Suppressor macrophage treated with lipopolysaccharide for 4 hours (primary cell): ENCODE measurements at places on chromosomes 7 and 10.

DNA sequence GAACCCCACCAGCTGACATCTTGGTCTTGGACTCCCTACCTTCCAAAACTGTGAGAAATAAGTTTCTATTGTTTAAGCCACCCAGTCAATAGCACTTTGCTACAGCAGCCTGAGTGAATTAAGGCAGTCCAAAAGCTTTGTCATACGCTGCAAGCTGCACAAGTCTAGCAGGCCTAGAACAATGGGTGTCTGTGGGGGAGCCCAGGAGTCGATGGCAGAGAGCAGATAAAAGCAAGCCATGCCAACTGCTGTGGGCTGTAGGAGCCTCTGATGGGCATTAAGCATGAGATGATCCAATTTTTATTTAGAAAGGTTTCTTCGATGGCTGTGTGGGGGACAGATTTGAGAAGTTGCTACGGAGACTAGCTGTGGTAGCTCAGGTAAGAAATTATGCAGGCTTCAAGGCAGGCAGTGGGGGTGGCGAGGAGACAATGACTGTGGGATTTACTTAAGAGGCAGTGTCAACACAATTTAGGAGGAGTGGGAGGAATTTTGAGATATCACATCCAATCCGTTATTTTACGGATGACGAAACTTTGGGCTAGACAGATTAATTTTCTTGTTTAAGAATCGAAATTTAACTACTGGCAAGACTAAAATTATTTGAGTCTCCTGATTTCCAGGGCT, 110.4 kb downstream of the NRCAM start:
- DNase-seq: no peak

GRCh38 chr10:132480356-132480755, 57.2 kb upstream of the INPP5A start:
- no peak for DNase-seq

GRCh38 chr10:123781324-123781900, 110.2 kb downstream of the CPXM2 start:
- DNase-seq: no peak

DNA sequence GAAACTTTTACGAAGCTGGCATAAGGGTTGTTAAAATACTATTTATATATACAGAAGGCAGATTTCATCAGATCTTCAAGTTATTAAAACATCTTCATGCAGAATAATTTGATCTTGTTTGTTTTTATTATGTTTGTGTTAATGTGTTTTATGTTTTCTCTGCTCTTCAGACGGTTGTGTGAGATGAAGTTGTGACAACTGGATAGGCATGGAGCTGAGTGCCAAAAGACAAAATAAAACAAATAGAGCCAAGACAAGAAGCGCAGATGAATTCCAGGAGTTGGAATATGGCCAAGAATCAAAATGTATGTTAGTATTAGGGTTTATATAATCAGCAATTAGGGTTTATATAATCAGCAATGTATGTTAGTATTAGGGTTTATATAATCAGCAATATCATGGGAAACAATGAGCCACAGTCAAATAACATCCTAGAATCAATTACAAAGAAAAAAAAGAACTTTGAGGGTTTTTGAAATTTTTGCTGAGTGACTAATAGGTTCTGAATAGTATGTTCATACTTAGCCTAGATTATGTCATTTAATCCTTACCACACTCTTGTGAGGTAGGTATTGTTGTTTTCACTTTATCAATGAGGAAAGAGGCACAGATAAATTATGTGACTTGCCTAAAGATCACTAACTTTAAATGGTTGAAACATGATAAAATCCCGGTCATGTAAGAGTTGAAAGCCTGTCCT, 488.0 kb upstream of the STEAP1 start:
- DNase-seq: no peak

GRCh38 chr7:90764848-90765570, 168.9 kb downstream of the CDK14 start:
- no peak for DNase-seq

DNA sequence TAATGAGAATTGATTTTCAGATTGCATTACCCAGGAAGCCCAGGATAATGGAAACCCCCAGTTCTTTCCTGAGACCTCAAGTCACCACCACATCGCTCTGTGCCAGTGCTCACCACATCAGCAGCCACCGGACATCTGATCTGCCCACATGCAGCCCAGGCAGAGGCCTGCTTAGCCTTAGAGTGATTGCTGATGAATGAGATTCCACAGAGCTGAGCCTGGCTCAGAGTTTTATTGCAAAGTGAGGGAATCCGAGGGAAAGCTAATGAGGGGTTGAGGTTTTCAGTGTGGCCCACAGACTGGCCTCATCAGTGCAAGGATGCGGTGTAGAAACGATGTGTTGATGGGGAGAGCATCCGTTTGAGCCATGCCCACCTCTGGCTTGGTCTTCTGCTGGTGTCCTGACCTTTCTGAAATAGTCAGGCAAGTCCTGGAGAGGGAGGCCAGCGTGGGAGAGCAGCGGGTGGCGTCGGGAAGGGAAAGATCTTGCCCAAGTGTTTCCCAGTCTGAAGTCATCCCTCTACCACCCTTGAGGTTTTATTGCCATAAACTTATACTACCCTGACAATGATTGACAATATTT, 120.3 kb downstream of the ITIH5 start:
- DNase-seq: no peak

DNA sequence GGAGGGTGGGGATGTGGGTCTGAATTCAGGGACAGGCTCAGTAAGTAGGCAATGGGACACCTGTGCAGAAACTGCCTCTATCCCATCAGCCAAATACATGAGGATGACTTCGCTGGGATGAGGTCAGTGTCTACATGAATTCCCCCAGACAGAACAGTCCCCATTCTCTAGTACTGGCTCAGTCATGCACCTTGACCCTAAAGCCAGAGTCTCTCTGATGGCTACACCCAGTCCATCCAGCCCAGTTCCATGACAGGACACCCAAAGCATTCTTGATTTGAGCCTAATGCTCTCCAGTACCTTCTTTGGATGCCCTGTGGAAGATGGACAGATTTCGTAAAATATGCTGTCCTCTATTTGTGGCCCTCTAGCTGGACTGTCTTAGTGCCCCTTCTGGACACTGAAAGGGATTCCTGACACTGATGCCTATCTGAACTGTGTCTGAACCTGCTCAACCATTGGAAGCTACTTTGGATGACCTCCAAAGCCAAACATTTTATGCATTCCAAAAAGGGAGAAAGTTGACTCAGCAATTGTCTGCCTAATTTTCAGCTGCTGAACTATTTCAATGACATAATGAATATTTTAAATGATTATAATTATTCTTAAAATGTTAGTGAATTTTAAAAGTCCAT, 14.6 kb downstream of the SFRP4 start:
- no peak for DNase-seq

GRCh38 chr7:130943336-130943901, 209.4 kb upstream of the KLF14 start:
- peak; percentile 90 for DNase-seq

GRCh38 chr10:126171555-126171954, 216.7 kb downstream of the ADAM12 start:
- DNase-seq: peak; percentile 48

- DNase-seq: no peak
Observed at GRCh38 chr10:61857746-61858145, 43.8 kb upstream of the ARID5B start.

GRCh38 chr10:74432841-74433594, 282.0 kb downstream of the ADK start:
- DNase-seq: no peak

GRCh38 chr10:111131168-111131799, 54.5 kb downstream of the ADRA2A start:
- DNase-seq: no peak

- DNase-seq: no peak
Observed at GRCh38 chr7:50714857-50715256, 67.8 kb downstream of the GRB10 start.

DNA sequence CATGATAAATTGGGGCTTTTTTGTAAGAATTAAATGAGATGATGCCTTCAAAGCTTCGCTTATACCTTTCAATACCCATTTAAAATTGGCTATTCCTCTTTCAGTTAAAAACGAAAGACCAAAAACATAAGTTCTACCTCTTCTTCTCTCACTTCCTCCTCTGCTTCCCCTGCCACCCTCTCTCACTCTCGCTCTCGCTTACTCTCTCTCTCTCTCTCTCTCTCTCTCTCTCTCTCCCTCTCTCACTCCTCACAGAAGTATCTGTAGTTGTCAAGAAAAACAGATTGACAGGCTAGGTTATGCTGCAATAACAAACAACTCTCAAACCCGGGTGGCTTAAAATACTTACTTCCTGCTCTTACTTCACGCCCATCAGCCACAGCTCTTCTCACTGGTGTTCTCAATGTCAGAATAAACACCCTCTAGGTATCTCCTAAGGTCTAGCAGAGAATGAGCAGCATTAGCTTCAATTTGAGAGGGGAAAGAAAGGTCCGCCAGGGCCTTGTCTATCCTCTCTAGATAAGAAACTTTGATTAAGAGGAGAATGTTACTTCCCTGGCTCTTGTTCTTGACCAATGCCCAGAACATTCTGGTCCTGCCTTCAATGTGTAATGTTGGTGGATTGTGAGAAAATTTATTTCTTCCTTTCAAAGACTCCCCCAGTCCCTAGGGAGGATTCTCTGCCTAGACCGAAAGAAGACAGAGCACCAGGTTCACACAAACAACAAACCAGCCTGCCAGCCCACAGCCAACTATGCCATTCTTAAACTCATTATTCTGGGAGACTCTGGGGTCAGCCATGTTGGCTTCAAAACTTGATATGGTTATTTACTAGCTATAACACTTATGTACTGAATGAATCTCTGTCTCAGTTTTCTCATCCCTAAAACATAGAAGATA, 1028.7 kb downstream of the XPNPEP1 start:
- DNase-seq: no peak

DNA sequence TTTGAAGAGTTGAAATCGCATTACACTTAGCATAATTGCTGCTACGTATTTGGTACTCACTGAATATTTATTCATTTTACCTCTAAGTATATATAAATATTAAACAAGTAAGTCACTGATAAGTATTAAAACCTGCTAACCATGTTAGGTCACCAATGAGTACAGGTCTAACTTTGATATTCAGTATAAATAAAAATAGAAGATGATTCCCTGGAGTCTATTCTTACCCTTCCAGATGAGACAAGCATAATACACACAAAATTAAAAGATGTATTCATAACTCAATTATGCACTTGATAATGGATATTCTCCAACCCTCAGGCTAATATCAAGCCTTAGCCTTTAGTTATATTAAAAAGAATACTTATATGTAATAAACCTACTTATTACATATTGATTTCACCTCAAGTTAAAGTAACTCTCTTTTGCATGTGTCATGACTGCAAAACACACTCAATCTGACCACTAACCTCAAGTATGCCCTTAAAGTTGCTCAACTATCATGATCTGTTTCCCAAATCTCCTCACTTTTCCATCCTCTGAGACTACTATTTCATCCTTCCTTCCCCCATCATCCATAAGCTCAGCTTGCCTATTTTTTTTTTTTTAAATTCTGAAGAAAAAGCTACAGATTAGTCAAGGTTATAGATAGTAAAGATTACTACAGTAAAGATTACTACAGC, 46.8 kb downstream of the IPMK start:
- DNase-seq: no peak

GRCh38 chr10:25982107-25982506, 48.1 kb downstream of the MYO3A start:
- DNase-seq: no peak

GRCh38 chr7:100708395-100708794, 2.5 kb downstream of the POP7 start:
- no peak for DNase-seq

DNA sequence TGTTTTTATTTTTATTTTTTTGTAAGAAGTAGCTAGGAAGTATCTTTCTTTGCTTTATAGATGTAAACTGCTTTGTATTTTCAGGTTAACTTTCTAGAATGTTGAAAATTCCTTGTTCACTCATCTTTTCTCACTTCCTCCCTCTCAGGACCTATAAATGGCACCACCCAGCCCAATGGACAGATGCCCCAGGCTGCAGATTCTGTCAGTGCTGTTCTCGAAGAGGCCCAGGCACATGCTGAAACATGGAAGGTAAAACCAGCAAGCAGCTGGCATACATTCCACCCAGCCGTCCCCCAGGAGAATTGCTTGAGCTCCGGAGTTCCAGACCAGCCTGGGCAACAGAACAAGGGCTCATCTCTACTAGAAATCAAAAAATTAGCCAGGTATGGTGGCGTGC, 47.1 kb upstream of the PDSS1 start:
- DNase-seq: no peak

DNA sequence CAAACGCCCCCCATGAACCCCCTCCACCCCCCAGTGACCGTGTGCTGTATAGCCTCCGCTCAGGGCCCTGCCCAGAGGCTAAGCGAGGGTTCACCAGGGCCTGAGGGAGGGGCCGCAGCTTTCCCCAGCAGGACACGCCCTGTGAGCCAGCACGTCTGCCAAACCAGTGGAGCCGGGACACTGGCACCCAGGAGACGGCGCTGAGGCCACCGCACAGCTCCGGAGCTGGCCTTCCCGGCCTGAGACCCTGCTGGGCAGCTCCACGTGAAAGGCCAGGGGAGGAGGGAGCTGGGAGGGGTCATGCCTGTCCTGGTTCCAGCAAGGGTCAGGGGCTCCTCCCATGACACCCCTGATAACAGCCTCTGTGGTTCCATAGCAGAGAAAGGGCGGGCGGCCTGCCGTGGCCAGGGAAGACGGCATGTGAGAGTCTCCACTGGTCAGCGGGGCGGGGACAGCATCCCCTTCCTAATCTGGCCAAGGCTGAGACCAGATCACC, 278.3 kb downstream of the ELFN1 start:
- no peak for DNase-seq

DNA sequence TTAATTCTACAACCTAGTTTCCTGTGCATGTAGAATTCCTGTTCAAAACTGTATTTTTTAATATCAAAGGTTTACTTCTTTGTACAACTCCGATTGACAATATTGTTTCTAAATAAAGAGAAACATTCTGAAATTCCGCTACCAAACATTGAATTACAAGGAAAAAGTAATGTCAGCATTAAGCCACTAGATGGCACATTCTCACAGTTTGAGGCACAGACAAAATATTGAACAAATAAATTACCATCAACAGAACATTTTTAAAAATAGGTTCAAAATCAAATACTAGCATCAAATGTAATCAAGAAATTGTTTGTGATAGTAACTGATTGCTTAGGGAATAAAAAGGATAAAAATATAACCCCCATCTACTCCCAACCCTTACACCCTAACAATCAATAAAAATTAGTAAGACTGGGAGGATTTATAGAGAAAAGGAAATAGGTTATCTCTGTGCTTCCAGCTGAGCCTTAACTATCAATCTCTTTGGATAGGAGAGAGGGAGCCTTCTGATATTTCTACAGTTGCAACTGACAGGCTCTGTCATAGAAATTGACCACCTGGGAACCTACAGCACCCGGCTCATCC, 86.6 kb upstream of the C7orf33 start:
- DNase-seq: peak; percentile 63
